ENCODE measurements at places on chromosomes 7 and 10.

DNA sequence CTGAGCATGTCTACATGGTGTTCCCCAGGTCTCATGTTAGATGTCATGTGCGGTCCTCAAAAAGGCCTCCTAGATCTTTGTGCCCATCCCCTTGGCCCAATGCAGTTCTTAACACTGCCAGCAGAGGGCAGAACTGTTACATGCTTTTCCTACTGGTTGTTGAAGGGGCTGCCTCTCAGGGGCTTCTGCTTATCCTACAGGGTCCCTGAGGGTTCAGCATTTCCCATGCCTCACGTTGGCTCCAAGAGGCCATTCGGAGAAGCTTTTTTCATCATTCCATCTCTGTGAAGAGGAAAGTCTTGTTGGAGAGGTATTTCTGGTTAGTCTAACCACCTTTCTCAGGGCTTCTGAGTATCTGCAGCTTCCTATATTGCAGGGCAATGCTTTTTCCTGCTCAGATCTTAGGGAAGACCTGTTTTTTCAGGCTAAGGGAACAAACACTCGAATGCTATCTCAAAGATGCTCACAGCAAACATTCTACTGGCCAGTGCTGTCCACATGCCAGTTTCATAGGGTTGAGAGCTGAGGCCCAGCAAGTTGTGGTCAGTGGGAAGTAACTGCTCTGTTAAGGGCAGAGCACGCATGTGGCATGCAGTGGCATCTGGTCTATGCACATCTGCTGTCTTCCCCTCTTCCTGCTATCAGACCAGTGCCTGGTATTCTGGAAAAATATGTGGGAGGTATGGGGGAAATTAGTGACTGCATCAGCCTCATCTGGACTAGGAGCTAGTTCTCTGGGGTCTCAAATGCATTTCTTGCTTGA lies 31.5 kb downstream of the MBL2 start:
- DNase-seq, result no peak

GRCh38 chr10:46308666-46309450 lies 22.1 kb downstream of the ANTXRL start:
- DNase-seq, result no peak

- no peak for DNase-seq
Observed at GRCh38 chr7:136122026-136122425, 144.9 kb upstream of the MTPN start.

DNA sequence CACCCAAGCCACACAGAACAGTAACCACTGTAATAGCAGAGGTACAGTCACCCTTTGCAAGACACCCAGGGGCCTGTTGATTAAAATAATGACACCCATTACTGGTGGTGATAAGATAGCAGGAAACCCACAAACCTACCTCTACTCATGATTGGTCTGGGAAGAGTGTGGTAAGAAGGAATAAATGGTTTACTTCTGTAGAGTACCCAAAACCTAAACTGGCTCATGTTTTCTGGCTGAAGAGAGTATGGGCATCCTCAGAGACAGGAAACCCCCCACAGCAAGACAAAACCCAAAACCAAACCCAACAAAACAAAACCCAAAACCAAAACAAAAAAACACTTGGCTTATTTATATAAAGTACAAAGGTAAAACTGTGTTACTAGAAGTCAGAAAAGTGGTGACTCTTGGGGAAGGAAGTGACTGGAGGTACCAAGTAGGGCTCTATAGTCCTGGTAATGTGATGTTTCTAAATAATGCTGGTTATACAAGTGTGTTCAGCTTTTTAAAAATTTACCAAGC lies 15.5 kb upstream of the DNAJB12 start:
- DNase-seq, result no peak

- DNase-seq, result peak; percentile 76
Observed at GRCh38 chr10:31034098-31034909, 2.6 kb upstream of the ZNF438 start.

- DNase-seq, result no peak
Observed at GRCh38 chr7:50539725-50540124, 25.5 kb downstream of the DDC start.

- DNase-seq, result no peak
Observed at GRCh38 chr7:51340029-51340838, 23.6 kb upstream of the COBL start.

- no peak for DNase-seq
Observed at GRCh38 chr10:116171505-116171904, 101.5 kb downstream of the GFRA1 start.

- no peak for DNase-seq
Observed at GRCh38 chr10:49187950-49188761, at the start of gene TMEM273. TMEM273 (minus strand) TSS chr10:49188391; CDS start chr10:49188336, 55 bp downstream.

- DNase-seq, result peak; percentile 60
Observed at GRCh38 chr10:24718031-24718855, 5.4 kb downstream of the ARHGAP21 start.

- DNase-seq, result no peak
Observed at GRCh38 chr7:18877874-18878273, 239.6 kb downstream of the TWIST1 start.

- no peak for DNase-seq
Observed at GRCh38 chr10:64368298-64368697, 847.1 kb downstream of the REEP3 start.

GRCh38 chr7:150668472-150668911 lies 17.0 kb upstream of the GIMAP2 start:
- no peak for DNase-seq

- DNase-seq, result no peak
Observed at GRCh38 chr7:142024547-142024946, 28.9 kb downstream of the MGAM start.

DNA sequence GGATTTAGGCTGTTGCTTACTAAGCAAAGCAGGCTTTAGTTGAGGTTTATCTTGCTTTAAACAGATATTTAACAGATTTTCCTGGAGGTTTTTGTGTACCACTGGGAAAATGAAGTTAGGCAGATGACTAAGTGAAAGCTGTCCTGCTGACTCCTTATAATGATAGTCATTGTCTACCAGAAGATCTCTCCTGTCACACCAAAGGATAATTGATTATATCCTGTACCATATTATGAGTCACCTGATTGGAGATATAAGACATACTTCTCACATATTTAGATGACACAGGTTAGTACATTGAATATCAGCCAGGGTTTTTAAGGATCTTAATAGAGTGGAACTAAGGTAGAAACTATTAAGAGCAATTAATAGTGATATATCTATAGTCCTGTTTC lies 68.4 kb downstream of the PTEN start:
- no peak for DNase-seq

DNA sequence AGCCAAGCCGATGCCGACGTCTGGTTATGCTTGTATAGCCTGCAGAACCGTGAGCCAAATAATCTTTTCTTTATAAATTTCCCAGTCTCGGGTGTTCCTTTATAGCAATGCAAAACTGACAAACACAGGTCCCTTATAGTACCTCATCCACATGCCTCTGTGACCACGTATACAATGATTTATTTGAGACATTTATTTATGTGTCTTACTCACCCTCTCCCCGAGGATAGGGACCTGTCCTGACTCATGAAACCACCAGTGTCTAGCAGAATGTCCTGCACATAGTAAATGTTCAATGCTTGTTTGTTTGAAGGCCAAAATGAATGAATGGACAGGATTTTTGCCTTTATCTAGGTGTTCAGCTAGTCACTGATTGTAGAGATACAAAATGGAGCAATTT lies 147.9 kb upstream of the FZD8 start:
- no peak for DNase-seq

DNA sequence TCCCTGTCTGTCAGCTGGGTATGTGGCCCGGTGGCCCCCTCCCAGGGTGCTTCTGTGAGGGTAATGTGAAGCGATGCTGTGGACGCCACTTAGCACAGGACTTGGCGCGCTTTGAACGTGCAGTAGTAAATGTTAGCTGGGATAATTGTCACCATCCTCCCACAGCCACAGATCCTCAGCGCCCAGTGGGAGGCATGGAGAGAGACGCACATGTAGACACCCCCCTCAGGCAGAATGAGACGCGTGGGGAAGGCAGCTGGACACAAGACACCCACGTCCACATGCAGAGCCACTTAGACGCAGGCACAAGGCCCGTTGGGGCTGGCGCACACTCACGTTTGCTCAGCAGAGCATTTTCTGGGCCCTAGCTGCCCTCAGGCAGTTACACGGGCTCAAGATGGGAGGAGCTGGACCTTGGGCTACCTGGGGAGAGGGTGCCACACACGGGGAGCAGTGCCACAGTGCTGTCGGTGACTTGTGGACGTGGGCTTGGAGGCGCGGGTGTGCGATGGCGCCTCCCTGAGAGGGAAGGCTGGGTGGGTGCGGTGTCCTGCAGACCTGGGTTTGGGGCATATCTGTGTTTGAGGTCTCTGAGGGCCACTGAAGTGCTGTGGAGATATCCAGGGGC lies 26.4 kb downstream of the ADCYAP1R1 start:
- no peak for DNase-seq

GRCh38 chr7:70595755-70596597 lies 536.0 kb upstream of the GALNT17 start:
- no peak for DNase-seq

- DNase-seq, result no peak
Observed at GRCh38 chr7:50312250-50313162, 8.0 kb downstream of the IKZF1 start.

DNA sequence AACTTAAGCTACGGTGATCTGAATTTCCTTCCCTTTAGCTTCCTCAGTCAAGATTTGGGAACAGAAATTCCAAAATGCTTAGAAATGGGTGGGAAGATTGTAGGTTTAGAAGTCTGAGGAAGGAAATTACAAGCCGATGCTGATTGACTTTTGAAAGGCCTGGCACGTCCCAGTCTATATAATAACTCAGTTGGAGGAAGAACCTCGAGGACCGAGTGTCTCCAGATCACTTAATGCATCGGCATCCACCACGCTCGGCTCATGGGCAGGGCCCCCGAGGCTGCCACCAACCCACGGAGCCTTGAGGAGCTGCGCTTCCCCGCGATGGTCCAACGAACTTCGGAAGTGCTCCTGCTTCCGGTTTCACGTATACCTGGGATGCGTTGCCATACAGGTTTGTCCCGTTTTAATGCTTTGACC lies 10.4 kb upstream of the SP8 start:
- DNase-seq, result no peak
